ENCODE measurements at places on chromosomes 7 and 10. TPM values are rescaled to one million over a fixed set of nuclear protein-coding genes. Genes with fewer than 3 reads are reported as not detected.

GRCh38 chr10:48414778-48415177, 108.3 kb downstream of the MAPK8 start:
- no peak for DNase-seq

- no peak for DNase-seq
Observed at GRCh38 chr7:114997487-114998404, 75.9 kb downstream of the MDFIC start.

DNA sequence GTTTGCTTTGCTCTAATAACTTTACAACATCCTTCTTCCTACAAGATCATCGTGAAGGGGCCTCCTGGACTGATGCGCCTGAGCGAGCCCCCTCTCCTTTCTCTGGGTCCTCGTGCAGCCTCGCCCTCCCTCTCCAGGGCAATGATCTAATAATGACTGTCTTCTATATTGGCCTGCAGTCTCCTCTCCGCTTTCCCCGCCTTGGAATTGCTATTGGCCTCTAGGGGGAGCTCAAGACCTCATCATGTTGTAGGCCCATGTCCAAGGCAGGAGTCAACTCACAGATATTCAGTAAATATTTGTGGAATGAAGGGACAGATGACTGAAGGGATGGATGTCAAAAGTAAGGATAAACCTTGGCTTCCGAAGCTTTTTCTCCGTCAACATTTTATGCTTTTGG, 1180.3 kb downstream of the TYW1 start:
- DNase-seq: peak; percentile 83

DNA sequence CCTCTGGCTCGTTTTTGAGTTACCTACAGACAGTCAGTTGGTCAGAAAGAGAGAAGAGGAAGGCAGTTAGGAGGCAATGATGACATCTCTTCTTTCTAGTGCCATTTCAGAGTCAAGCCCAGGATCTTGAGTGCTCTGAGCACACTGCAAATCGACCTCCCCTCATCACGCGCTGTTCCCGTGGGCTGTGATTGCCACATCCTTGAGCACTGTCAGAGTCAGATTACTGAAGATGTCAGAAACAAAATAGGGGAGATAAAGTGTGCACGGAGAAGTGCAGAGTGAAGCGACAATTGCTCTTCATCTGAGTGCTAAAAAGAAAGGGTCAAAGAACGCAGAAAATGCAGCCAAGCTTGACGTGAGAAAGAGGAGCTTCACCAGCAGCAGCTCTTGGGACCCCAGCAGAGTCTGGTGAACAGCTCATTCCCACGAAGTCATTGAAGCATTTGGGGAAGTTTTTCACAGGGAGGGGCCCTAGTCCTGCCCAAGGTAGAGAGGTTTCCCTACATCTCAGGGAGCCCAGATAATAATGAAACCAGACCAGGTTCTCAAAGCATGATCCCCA, 661.7 kb upstream of the AUTS2 start:
- peak; percentile 10 for DNase-seq

- no peak for DNase-seq
Observed at GRCh38 chr10:79944428-79945395, 4.2 kb downstream of the SFTPD start.

DNA sequence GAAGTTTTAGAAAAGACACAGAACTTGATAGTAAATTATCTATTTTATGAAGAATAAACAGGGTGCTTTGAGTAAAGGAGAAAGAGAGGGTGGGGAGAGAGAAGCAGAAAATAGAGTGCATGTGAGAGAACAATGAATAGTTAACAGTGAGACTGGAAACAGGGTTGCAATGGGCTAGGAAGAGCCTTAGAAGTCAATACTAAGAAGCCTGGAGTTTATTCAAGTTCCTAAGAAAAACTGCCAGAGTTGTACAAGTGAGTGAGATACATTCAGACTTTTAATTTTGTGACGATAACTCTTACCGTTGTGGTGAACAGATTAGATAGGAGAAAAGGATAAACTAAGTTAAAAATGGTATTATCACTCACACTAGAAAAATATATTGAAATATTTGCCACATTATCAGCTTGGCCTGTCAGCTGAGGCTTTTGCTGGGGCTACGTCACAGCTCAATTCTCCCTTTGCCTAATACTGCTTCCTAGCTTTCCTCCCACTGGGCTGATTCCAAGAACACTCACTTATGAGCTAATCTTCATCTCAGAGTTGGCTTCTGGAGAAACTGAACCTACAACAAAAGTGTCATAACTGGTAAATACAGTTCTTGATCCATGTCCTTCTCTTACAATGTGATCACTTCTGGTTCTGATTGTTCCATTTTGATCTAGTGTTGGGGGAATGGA, 92.7 kb downstream of the SEMA3D start:
- DNase-seq: peak; percentile 92

PALD1 gene
- total RNA-seq: 19.1 TPM

All from cardiac muscle cell (in vitro differentiated cells and primary cell).